ENCODE measurements at places on chromosomes 13 and 19. TPM values are rescaled to one million over a fixed set of nuclear protein-coding genes. Genes with fewer than 3 reads are reported as not detected.

DNA sequence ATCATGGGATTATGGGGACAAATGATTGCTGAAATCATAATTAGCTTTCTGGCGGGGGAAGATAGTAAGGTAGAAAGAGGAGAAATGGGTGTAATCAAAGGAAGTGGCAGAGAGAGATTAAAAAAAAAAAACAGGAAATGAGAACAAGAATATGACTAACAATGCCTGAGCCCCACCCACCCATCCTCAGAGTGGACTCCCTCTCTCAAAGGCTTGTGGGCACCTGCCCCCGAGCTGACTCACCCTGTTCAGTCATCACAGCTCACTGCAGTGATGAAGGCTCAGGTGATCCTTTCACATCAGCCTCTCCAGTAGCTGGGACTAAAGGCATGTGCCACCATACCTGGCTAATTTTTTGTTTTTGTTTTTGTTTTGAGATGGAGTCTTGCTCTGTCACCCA, 26.4 kb upstream of the TPT1 start:
- DNase-seq: peak; percentile 85
- H3K27ac ChIP-seq: peak overlapping the region; percentile 50
- no peak overlapping the region for H3K4me3 ChIP-seq
- H3K27me3 ChIP-seq: no peaks in the 10 kb centered on the region

DNA sequence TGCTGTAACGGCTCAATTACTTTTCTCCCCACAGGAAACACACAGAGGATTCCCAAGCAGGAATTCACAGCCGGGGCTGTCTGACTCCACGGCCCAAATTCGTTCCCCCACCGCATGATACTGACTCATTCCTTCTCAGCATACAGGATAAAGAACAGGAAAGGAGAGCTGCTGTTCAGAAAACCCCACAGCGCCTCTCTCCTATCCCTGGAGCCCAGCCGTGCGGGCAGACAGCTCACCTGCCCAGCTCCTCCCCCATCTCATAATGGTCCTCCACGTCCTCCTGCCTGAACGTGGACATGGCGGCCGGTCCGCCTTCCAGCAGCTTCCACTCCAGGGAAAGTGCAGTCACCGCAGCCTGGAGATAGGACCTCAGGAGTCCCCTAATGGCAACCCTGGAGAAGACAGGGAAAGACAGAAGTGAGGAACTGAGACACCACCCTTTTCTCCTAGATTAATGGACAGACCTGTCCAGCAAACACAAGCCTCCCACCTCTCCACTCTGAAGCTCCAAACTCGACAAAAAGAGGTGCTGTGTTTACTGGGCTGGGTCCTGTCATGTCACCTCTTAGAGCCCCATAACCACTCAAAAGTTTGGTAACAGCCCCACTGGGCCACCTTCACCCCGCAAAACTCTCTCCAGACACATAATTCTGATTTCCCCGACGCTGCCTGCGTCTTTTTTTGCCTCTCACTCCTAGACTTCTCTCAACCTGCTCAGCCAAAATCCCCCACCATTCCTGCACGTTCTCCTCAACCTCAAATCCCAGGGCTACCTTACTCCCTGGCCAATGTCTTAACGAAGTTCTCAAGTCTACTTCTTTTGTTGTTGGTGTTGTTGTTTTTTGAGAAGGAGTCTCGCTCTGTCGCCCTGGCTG, 1.2 kb downstream of the DAPK3 start:
- H3K4me3 ChIP-seq: peak overlapping the region; percentile 74
- H3K4me1 ChIP-seq: peaks cover 25% of the 10 kb centered on the region
- peaks cover 15% of the 10 kb centered on the region for H3K36me3 ChIP-seq

GRCh38 chr19:13149628-13150186, 468 bp downstream of the STX10 start:
- H3K27ac ChIP-seq: peak overlapping the region; percentile 98
- peaks cover 17% of the 10 kb centered on the region for H3K4me1 ChIP-seq
- H3K27me3 ChIP-seq: no peaks in the 10 kb centered on the region
- peak overlapping the region; percentile 81 for H3K4me3 ChIP-seq

DNA sequence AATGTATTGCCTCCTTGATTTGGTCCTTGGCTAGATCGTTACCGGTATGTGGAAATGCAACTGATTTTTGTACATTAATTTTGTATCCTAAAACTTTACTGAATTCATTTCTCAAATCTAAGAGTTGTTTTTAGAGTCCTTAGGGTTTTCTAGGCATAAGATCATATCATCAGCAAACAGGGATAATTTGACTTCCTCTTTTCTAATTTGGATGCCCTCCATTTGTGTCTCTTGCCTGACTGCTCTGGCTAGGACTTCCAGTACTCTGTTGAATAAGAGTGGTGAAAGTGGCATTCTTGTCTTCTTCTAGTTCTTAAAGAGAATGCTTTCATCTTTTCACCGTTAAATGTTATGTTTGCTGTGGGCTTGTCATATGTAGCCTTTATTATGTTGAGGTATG, 12.0 kb upstream of the CYP2A13 start:
- no peaks in the 10 kb centered on the region for H3K27me3 ChIP-seq
- no peak overlapping the region for H3K27ac ChIP-seq
- no peaks in the 10 kb centered on the region for H3K4me1 ChIP-seq
- DNase-seq: no peak
- H3K4me3 ChIP-seq: no peak overlapping the region

GRCh38 chr19:41709951-41710645, 1.7 kb downstream of the CEACAM5 start:
- no peak for DNase-seq
- H3K4me3 ChIP-seq: no peak overlapping the region
- H3K27me3 ChIP-seq: peaks cover 5% of the 10 kb centered on the region
- H3K27ac ChIP-seq: no peak overlapping the region
- no peaks in the 10 kb centered on the region for H3K4me1 ChIP-seq

DNA sequence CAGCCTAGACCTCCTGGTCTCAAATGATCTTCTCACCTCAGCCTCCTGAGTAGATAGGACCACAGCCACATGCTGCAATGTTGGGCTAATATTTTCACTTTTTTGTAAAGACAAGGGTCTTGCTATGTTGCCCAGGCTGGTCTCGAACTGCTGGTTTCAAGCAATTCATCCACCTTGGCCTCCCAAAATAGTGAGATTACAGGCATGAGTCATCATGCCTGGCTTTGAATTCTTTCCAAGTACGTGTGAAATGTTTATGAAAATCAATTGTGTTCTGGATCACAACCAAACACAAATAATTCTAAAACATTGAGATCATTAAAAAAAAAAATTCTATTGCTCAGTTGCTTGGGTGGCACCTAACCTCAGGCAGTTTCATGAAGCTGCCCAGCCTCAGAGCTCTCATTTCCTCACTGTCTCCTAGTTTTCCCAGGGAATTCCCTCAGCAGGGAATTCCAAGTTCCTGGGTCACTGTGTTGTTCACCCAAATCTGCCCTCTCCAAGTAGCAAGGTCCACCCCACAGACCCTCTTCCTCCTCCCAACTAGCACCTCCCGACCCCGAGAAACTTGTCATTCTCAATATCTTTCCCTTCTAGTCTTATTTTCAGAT, 44.8 kb downstream of the ING1 start:
- H3K4me3 ChIP-seq: no peak overlapping the region
- H3K27me3 ChIP-seq: no peaks in the 10 kb centered on the region
- no peaks in the 10 kb centered on the region for H3K4me1 ChIP-seq
- no peaks in the 10 kb centered on the region for H3K36me3 ChIP-seq

GRCh38 chr13:63042686-63043085, 1627.0 kb upstream of the PCDH20 start:
- no peak overlapping the region for H3K27ac ChIP-seq
- H3K36me3 ChIP-seq: no peaks in the 10 kb centered on the region
- no peak overlapping the region for H3K4me3 ChIP-seq
- no peak for DNase-seq
- no peaks in the 10 kb centered on the region for H3K27me3 ChIP-seq

DNA sequence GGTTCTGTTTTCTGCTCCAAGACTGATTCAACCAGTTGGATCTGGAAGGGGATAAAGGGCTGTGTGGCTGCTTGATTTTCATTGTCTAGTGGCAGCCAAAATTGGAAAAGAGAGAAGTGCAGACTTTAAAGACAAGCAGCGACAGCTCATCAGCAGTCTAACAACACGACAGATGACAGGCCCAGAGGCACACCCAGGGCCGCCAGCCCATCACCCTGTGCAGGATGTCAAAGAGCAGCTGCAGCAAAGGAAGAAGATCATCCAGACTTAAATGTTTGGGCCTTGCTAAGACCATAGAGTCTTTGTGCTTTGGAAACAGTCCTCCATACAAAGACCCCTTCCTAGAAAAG, 421.0 kb upstream of the KLF12 start:
- H3K27ac ChIP-seq: no peak overlapping the region
- peaks cover 2% of the 10 kb centered on the region for H3K4me1 ChIP-seq
- no peaks in the 10 kb centered on the region for H3K27me3 ChIP-seq
- no peak overlapping the region for H3K4me3 ChIP-seq
- no peaks in the 10 kb centered on the region for H3K36me3 ChIP-seq

DNA sequence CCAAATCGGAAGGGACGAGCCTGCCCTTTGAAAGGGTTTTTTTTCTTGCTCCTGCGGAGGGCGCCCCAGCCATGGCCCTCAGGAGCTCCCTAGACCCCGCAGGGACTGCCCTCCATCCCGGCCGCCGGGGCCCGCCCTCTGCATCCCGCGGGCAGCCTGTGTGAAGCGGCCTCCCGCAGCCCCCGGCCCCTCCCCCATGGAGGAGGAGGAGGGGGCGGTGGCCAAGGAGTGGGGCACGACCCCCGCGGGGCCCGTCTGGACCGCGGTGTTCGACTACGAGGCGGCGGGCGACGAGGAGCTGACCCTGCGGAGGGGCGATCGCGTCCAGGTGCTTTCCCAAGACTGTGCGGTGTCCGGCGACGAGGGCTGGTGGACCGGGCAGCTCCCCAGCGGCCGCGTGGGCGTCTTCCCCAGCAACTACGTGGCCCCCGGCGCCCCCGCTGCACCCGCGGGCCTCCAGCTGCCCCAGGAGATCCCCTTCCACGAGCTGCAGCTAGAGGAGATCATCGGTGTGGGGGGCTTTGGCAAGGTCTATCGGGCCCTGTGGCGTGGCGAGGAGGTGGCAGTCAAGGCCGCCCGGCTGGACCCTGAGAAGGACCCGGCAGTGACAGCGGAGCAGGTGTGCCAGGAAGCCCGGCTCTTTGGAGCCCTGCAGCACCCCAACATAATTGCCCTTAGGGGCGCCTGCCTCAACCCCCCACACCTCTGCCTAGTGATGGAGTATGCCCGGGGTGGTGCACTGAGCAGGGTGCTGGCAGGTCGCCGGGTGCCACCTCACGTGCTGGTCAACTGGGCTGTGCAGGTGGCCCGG, 815 bp downstream of the MAP3K10 start:
- peak; percentile 4 for DNase-seq
- no peaks in the 10 kb centered on the region for H3K36me3 ChIP-seq
- peak overlapping the region; percentile 47 for H3K4me3 ChIP-seq
- peaks cover 19% of the 10 kb centered on the region for H3K4me1 ChIP-seq
- peak overlapping the region; percentile 31 for H3K27ac ChIP-seq

DNA sequence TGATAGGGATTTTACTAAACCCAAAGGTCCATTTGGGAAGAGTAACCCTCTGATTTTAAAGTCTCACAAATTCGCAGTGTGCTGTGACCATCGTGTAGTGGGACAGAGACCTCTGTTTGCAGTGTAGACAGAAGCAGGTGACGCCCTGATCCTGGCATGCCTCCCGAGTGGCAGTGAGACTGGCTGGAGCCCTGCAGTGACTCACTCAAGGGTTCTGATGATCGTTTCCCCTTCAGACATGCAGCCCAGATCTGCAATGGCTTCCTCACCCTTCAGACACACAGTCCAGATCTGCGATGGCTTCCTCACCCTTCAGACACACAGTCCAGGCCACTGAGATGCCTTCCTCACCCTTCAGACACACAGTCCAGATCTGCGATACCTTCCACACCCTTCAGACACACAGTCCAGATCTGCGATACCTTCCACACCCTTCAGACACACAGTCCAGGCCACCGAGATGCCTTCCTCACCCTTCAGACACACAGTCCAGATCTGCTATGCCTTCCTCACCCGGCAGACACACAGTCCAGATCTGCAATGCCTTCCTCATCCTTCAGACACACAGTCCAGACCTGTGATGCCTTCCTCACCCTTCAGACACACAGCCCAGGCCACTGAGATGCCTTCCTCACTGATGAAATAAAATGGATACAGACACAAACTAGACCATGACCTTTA, 125.2 kb downstream of the ATP11A start:
- H3K4me3 ChIP-seq: no peak overlapping the region
- no peak overlapping the region for H3K27ac ChIP-seq
- no peaks in the 10 kb centered on the region for H3K4me1 ChIP-seq
- DNase-seq: no peak

DNA sequence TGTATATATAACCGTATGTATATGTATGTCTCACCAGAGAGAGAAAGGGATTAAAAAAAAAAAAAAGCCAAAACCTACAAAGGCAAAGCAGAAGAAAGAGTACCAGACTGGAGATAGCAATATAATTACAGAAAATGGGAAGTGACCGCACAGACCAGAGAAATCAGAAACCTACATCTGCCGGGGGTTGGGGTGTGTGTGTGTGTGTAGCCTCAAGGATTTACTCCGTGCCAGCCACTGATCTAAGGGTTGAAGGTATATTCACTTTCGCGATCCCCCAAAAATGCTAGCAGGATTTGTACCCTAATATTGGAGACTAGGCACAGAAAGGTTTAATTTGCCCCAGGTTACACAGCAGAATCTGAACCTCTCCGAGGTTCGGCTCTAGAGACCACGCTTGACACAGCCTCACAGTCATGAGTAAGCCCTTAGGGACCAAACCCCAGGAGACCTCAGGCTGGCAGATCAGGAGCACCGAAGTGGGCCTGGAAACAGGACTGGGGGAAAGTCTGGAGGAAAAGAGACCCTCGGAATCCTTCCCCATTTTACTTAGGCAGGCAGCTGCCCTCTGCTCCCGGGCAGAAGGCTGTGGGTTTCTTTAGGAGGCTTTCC, 14.8 kb downstream of the ARL11 start:
- no peak overlapping the region for H3K4me3 ChIP-seq
- no peaks in the 10 kb centered on the region for H3K27me3 ChIP-seq
- no peak for DNase-seq
- H3K4me1 ChIP-seq: peaks cover 10% of the 10 kb centered on the region

DNA sequence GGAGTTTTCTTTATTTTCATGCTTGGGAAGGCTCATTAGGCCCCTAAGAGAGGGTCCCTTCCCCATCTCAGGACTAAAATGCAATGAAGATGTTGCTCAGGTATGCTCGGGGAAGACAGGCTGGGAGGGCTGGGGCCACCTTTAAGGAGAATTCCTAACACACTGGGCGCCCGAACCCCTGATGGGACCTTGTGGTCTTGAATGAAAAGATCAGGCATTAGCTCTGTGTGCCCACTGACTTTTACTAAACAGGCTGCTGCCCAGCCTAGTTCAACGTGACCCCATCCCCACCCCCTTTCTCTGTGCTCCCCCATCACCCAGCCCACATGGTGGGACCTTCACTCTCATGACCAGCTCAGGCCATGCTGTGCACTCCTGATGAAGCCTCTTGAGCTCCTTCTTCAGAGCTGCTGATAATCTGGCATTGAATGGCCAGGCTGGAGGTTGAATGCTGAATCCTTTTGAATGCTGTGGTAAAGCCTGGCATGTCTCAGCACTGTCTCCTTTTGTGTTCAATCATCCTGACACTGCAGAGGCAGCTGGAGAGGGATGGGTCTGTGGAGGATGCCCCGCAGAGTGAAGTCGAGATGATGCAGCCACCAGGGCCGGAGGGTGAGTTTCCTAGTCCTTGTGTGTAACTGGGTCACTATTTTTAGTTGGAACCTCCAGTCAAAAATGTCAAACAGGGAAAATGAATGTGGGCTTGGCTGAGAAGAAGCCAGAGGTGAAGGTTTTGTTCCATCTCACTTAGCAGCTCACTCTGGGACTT, 209.1 kb downstream of the UQCRFS1 start:
- no peak overlapping the region for H3K27ac ChIP-seq
- no peaks in the 10 kb centered on the region for H3K36me3 ChIP-seq
- no peak for DNase-seq
- H3K27me3 ChIP-seq: no peaks in the 10 kb centered on the region

PTH2 gene
- not detected for total RNA-seq

FOSB gene
- total RNA-seq: 4.7 TPM

ATCAY gene
- not detected for total RNA-seq

FUT1 gene
- 0.22 TPM for total RNA-seq

SKA3 gene
- not detected for total RNA-seq

KL gene
- total RNA-seq: 0.17 TPM

KCNJ14 gene
- total RNA-seq: 2.5 TPM

ELANE gene
- not detected for total RNA-seq
